ENCODE measurements at places on chromosomes 1 and 21.

DNA sequence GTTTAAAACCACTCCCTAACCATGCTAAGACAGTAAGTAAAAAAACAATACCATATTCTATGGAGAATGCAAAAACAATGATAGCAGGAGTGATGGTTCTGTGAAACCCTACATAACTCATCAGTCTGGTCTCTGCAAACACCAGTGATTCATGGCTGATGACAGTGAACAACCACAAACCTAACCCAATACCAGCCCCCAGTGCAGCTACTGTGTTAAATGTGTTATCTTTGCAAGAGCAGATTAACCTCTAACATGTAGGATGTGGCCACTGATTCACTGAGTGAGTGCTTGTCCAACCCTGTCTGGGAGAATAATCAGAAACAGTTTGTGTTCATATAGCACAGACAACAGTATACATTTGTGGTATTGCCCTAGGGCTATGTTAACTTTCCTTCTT, 100.2 kb upstream of the COG2 start:
- peak; percentile 87 for DNase-seq

DNA sequence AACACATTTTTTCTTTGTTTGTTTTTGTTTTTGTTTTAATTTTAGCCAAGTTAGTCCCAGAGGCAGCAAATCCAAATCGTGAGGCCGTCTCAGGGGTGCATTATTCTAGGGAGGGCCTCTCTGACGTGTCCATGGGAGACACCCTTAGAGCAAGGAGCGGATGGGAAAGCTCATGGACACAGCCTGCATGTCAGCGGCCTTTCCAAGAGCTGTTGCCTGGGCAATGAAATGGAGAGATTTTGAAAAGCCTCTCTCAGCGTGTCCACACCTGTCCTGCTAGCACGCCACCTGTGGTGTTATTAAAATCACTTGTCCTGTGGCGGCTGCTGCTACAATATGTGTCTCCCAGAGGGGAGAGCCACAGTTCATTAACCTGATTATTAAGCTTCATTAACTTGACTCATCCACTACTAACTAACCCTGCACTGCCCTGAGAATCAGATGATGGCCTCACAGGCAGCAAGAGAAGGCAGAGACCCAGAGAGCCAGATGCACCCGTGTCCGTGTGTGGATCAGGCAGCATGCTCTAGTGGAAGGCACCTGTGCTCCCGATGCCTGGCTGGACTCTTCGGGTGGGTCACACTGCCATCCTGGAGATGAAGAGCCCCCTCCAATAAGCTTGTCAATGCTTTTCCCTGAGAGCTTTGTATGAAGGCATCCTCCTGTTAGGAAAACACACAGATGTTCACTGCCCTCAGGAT, 133.3 kb downstream of the PGBD5 start:
- DNase-seq, result no peak

GRCh38 chr1:176559878-176560277, 96.9 kb downstream of the PAPPA2 start:
- DNase-seq, result peak; percentile 74

DNA sequence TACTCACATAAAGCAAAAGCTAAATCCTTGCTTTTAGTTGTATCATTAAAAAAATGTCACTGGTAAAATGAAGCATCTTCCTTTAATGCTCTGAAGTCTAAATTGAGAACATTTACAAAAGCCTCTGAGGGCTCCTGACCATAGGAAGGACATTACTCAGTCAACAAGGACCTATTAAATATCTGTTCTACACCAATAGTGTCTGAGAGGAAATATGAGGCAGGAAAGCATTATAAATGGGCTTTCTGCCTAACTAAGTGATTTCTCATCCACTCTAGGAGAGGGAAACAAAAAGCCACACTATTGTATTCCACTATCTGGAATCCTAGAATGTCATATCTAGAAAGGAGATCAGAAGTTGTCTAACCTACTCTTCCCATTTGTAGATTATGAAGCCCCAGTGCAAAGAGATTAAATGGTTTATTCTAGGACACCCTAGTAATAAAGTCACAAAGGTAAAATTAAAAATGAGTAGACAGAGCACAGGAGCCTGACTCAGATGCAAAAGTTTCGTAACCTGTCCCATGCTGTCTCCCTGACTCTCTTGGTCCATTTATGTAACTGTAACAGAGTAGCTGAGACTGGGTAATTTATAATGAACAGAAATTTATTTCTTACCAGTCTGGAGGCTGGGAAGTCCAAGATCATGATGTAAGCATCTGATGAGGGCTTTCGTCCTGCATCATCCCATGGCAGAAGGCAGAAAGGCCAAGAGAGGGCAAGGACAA, 17.6 kb downstream of the RGS1 start:
- DNase-seq, result no peak

DNA sequence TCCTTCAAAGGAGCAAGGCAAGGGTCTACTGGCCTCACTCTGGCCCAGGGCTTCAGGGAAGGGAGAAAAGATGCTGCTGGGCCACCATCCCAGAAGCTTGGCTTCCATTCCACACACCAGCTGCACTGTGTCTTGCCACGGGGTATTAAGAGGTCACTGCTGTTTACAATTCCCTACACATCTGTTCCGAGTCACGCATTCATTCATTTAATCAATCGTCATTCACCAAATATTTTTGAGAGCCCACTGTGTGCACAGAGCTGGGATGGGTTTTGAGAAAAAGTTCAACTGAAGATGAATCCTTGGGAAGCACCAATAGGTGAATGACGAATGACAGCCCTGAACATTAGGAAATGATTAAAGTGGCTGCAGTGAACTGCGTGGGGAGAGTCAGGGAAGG, 101.7 kb downstream of the NAV1 start:
- peak; percentile 84 for DNase-seq

- DNase-seq, result peak; percentile 32
These were observed 11.4 kb downstream of the WNT2B start for GRCh38 chr1:112520166-112520565.

GRCh38 chr1:197374428-197374827, 106.4 kb downstream of the CRB1 start:
- DNase-seq, result no peak

- DNase-seq, result peak; percentile 87
These were observed 498.1 kb downstream of the LMO4 start for GRCh38 chr1:87826681-87827251.

- peak; percentile 100 for DNase-seq
These were observed at the start of gene DDR2 for GRCh38 chr1:162632217-162632666. Gene DDR2, plus strand, starts transcription at chr1:162632464. Its CDS starts 86,600 bp downstream, at chr1:162719064.

GRCh38 chr1:246170574-246171261, 336.4 kb downstream of the SMYD3 start:
- DNase-seq, result no peak

GRCh38 chr1:56268519-56269140, 310.7 kb downstream of the PLPP3 start:
- DNase-seq, result no peak

DNA sequence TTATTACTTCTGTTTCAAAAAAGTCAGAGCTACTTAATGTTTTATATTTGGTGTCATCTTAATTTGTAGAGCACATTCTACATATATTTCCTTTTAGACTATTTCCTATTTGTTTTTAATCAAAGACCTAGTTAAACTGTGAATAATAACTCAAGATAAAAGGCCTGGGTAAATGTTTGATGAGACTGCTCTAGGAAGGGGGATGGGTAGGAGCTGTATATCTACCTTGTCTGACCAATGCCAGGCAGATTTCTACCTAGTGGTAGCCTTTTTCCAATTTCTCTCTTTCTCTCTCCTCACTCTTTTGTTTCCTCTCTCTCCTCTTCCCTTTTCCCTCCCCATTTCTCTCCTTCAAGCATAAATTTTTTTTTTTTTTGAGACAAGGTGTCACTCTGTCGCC, 31.9 kb upstream of the IVNS1ABP start:
- DNase-seq, result no peak

GRCh38 chr1:22530715-22531114, 32.6 kb upstream of the EPHA8 start:
- DNase-seq, result no peak

- DNase-seq, result no peak
These were observed 31.4 kb downstream of the POFUT2 start for GRCh38 chr21:45256021-45256911.

GRCh38 chr21:20720623-20721022, 277.6 kb upstream of the NCAM2 start:
- peak; percentile 81 for DNase-seq

DNA sequence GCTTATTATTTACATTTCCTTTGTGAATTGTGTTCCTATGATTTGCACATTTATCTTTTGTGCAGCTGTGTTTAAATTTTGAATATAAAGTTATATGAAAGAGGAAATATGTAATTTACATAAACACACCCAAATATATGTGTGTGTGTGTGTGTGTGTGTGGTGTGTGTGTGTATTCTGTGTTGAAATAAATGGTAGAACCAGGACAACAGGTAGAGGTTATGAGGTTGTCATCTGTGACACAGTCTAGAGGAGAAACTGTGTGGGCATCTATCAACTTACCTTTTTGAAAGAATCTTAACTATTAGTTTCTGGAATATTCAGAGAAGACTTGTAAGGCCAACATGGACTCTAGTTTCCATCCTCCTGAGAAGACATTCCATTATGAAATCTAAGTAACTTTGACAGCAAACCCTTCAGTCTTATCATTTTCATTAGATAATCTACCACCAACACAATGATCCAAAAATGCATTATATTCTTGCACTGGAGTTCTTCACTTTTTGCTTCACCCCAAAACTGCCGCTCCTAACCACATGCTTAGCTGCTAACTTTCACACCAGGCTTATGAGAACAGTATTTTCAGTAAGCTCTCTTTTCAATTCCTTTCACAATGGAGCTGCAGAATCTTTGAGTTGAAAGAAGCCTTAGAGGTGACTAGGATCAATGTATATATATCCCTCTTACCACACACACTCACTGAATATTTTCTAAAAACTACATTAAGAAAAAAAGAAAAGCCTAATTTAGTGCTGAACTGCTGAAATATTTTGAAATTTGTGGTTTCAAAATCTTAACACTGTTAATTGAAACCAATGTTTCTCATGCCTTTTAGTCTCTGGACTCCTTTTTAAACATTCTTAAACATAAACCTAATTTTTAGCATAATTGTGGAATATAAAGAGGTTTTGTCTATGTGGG, 21.8 kb downstream of the PTPRC start:
- DNase-seq, result no peak

- peak; percentile 53 for DNase-seq
These were observed 4.1 kb downstream of the PTPRU start for GRCh38 chr1:29240400-29240837.

- peak; percentile 41 for DNase-seq
These were observed 18.8 kb downstream of the KYAT3 start for GRCh38 chr1:88973520-88974137.

DNA sequence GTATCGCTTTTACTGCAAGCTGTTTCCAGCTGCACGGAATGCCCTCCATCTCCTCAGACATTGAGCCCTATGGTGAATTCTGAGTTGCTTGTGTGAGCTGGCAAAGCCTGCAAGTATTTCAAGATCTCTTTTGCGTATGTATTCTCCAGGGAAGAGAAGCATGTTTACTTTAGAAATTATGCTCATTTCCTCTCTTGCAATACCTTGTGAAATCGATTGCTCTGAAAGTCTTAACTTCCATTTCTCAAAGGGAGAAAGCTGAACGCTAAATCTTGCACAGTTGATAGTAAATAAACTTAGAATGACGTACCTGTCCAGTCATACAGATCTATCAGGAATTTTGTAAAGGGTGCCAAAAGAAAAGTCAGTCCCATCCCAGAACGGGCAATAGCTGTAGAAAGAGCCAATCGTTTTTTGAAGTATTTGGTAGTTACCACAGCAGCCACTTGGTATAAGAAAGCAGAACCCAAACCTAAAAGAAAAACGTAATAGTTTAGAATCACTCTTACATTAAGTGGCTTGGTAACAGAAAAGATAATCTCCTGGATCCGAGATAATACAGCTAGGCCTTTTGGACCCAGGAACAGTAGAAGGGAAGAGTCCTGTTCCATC, 10.0 kb downstream of the SLC16A4 start:
- peak; percentile 49 for DNase-seq

DNA sequence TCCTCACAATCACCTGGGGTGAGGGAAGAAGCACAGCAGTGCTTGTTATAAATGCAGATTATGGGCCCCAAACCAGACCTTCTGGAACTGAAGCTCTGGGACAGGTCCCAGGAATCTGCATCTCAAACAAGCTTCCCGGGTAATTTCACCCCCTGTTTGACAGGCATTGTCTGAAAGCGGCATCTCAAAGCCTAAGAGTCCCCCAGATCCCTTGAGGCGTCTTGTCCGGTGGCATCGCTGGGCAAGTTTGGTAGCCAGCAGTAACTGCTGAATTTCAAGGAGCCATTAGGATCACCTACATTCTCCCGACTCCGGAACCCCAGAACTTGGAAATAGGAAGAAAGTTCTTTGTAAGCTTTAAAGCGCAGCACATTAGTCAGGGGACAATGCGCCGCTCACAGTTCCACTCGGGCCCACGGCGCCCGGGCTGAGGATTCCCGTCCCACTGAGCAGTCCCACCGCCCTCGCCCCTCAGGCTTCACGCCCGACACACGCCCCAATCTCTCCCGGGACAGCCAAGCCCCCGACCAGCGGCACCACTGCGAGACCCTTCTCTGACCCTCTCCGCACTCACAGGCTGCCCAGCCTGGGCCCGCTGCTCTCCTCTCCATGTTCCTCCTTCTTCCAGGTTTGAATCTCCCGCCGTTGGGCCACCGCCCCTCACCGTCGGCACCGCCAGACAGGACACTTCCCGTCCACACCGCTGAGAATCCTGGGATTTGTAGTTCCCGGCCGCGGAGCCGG, at the start of gene IQGAP3:
Gene IQGAP3, minus strand, starts transcription at position 647 of the 744 bp plus-strand sequence. Its CDS starts 36 bp downstream, at position 611.
- peak; percentile 84 for DNase-seq

- no peak for DNase-seq
These were observed 12.5 kb downstream of the S100A10 start for GRCh38 chr1:151981178-151981525.

GRCh38 chr1:25899792-25900191, 6.4 kb downstream of the STMN1 start:
- no peak for DNase-seq

DNA sequence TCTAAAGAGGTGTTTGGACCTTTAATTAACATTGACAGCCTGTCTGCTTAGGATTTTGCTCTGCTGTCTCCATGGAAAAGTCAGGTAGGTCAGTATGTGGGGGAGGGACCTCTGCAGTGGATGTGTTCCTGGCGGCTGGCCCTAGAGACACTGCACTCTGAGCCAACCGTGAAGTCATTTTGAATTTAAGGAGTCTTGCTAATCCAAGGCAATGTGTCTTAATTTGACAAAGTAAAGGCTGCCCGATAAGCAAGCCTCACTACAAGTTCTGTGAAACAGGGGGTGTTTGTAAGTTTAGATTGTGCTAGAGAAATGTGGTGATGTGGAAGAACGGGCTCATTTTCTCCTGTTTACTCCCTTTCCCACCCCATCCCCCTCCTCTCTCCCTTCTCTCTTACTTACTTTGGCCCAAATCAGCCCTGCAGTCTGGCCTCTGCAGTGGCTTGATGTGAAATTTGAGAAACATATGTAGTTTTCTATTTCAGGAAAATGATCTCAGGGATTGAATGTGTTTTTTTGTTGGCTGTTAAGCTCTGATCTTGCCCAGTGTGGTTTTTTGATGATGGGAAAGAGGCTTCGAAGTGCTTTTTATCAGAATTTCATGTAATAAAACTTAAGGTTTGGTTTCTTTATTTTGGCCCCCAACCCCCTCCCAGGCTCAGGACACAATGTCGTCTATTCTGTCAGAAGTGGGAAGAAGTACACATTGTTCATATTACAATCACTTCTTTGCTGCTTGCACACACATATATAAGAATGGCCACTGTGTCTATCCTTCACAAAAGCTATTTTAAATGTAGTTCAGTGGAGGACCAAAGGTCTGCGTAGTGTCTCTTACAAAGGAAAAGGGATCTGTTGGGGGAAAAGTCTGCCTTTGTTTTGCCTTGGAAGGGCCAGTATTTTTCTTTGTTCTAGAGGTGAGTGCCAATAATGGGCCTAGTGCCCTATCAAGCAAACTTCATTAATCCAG, 96.6 kb downstream of the FGGY start:
- DNase-seq, result peak; percentile 92
